ENCODE measurements at places on chromosomes 2 and 18.

GRCh38 chr18:4293337-4293736, 161.8 kb downstream of the DLGAP1 start:
- no peak for DNase-seq

- no peak for DNase-seq
Observed at GRCh38 chr18:38572554-38573111, 1007.0 kb upstream of the CELF4 start.

DNA sequence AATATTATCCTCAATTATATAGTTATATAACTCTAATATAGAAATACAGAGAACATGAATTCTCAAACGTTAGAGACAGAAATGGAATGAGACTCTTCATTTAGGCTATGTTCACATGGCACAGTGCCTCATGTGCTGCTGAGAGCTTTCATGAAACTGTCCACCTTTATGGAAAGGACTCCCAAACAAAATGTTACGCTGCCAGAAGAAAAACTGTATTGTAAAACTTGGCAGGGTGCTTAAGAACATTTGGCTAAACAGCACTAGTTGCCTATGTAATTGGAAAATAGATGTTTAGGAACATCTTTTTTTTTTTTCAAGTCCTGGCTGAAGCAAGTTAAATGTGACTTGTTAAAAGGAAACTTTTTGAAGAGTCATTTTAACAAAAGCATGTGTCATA, 396.0 kb downstream of the ERBB4 start:
- DNase-seq, result no peak

- DNase-seq, result no peak
Observed at GRCh38 chr18:46160050-46160798, 56.0 kb downstream of the HAUS1 start.

- DNase-seq, result no peak
Observed at GRCh38 chr2:154692927-154693326, 5.6 kb upstream of the KCNJ3 start.

GRCh38 chr2:7191932-7192331, 274.7 kb downstream of the RNF144A start:
- peak; percentile 5 for DNase-seq

DNA sequence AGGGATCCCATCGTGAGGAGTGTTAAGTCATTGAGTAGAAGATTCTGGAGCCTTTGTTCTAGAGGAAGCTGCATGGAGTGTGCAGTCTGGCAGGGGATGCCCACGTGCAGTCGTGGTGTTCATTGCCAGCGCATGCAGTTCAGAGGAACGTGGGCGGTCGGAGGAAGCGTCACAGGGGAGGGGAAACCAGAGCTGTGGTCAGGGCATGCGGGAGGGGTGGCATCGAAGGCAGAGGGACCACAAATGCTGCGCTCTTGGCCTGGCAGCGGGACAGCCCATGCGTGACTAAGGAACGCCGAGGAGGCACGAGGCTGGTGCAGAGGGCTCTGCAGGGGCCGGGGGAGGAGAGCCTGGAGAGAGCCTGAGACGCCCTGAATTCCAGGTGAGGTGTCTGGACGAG, 141.1 kb downstream of the KLHL29 start:
- no peak for DNase-seq

DNA sequence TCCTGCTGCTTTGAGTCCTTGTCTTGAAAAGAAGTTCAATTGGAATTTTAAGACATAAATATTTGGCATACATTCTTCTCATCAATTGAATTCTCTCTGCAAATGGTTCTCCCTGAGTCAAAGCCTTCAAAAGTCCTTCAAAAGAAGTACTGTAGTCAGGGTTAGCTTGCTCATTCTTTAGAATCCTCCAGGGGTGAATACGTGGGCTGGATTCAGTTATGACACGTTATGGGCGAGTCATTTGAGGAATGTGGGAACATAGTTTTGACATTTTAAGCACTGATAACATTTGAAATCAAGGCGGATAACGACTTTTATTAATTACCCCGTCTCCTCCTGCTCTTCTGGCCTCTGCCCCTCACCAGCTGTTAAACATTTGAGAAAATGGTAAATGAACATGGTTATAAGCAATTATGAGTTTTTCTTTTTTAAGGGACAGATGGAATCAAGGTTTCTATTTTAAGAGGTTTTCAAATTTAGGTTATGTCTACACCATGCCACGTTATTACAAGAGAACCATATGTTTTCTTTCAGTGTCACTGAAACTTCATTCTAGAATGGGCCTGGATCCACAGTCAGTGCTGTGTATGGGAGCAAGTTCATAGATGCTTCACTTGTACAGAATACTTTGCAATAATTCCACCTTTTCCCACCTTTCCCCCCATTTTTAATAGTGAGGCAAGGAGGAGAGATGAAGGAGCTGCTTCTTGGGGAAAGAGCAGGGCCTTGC, 273.1 kb downstream of the TSN start:
- DNase-seq, result no peak

DNA sequence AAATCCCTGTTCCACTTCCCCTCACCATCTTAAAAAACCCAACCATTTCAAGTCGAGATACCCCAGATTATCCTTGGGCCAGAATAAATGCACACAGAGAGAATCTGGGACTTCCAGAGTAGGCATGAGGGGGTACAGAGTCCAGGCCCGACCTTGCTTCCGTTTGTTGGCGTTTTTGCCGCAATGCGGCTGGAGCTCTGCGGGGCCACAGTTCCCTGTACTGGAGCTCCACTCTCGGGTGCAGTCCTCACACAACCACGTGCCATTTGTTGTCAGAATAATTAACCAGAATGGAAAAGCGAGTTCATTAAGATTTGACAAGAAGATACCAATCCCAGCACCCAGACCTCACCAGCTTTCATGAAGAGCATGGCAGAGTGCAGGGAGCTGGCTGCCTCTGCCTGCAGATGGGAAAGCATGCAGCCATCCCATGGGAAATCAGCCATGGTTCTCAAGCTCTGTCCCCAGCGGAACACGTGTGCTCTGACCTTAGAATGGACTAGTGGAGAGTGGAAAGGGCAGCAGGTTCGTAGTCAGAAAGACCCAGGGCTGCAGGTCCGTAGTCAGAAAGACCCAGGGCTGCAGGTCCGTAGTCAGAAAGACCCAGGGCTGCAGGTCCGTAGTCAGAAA, 472.8 kb downstream of the EIPR1 start:
- no peak for DNase-seq

- DNase-seq, result no peak
Observed at GRCh38 chr2:231244382-231245248, 46.2 kb downstream of the ARMC9 start.

GRCh38 chr2:12008425-12009061, 262.1 kb downstream of the LPIN1 start:
- no peak for DNase-seq

GRCh38 chr2:121254748-121255147, 30.3 kb downstream of the TFCP2L1 start:
- DNase-seq, result no peak

DNA sequence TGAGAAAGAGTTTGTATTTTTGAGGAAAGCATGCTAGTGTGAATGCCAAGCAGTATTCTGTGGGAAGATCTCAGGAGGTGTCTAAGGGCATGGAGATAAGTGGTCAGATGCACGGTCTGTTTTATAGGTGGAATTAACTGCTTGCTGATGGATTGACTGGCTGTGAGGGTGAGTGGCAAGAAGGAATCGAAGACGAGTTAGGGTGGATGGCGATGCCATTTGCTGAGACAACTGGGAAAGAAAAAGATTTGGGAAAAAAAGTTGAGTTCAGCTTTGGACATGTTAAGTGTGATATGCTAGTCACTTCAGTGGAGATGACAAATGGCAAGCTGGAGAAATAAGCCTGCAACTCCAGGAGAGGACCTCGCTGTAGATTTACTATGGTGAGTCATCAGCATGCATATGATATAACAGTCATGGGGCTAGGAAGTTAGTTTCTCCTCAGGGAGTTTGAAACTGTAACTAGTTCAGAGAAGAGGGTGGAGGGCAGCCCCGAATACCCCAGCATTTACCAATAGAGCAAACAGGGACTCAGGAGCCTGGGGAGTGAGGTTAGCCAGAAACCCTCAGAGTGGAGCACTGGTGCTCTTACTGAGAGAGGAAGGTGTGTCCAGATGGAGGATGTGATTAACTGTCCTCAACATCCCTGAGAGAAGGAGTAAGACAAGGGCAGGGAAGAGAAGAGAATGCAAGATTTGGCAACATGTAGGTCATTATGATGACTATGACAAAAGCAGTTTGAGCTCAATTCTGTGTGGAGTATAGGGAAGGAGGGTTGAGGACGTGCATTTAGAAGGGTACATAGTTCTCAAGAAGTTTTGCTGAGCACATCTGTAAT, 2.0 kb upstream of the HK2 start:
- peak; percentile 62 for DNase-seq

DNA sequence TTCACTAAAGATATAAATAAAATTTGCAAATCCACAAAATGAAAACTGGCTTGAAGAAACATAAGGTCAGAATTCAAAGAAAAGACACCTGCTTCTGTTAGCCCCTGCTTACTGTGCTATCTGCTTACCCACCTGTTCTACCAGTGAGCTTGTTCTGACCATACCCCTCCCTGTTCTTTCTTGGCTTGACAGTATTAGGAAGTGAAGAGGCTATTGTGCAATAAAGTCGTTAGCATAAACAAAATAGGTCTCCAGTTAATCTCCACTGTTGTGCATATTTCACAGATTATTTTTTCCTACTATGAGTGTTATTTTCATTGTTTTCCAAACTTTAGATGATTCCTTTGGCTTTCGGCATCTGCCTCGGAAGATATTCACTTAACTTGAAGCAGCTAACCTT, 322.1 kb downstream of the CCDC85A start:
- DNase-seq, result no peak

- peak; percentile 92 for DNase-seq
Observed at GRCh38 chr2:173048897-173049661, 26.6 kb upstream of the MAP3K20 start.

- DNase-seq, result no peak
Observed at GRCh38 chr2:82797469-82797868, 1661.6 kb downstream of the SUCLG1 start.

DNA sequence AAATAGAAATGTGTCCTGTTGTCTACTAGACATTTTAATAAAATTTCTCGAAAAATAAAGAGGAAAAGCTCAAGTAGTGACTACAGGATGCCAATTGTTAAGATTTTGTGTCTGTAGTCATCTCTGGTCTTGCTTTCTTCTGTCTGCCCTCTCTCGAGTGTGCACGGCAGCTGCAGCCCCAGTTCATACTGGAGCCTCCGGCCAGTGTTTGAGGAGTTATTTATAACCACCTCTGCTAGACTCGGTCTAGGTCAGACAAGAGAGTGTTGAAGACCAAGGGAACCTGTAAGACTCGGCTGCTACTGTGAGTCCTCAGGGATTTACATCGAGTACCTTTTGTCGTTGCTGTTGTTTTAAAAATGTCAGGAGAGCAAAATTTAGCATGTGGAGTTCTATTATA, 810.1 kb upstream of the POU3F3 start:
- DNase-seq, result no peak

DNA sequence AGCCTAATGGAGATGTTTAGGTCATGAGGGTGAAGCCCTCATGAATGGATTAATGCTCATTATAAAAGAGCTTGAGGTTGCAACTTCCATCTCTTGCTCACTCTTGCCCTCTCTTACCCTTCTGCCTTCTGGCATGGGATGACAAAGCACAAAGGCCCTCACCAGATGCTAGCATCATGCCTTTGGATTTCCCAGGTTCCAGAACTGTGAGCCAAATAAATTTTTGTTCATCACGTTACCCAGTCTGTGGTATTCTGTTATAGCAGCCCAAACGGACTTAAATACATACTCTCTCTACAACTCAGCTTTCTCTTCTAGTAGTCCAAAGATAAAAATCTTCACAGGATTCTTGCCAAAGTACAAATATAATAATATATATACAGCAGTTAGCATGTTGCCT, 75.8 kb downstream of the LNPK start:
- no peak for DNase-seq

DNA sequence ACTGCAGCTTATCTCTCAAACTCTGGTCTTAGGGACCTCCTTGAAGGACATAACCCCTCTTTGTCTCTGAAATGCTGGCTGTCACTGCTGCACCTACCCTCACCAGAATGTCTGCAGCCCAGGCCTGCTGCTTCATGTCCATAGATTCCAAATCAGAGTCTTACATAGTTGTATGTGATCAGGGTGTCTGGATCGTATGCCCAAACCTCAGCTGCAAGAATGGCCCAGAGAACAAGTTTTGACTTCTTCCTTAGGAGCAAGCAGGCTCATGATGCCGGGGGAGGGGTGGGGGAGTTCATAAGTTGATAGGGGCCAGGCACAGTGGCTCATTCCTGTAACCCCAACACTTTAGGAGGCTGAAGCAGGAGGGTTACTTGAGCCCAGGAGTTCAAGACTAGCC, 55.8 kb upstream of the RMDN2 start:
- DNase-seq, result no peak

- no peak for DNase-seq
Observed at GRCh38 chr18:74926051-74926450, 282.9 kb downstream of the PTGR3 start.

DNA sequence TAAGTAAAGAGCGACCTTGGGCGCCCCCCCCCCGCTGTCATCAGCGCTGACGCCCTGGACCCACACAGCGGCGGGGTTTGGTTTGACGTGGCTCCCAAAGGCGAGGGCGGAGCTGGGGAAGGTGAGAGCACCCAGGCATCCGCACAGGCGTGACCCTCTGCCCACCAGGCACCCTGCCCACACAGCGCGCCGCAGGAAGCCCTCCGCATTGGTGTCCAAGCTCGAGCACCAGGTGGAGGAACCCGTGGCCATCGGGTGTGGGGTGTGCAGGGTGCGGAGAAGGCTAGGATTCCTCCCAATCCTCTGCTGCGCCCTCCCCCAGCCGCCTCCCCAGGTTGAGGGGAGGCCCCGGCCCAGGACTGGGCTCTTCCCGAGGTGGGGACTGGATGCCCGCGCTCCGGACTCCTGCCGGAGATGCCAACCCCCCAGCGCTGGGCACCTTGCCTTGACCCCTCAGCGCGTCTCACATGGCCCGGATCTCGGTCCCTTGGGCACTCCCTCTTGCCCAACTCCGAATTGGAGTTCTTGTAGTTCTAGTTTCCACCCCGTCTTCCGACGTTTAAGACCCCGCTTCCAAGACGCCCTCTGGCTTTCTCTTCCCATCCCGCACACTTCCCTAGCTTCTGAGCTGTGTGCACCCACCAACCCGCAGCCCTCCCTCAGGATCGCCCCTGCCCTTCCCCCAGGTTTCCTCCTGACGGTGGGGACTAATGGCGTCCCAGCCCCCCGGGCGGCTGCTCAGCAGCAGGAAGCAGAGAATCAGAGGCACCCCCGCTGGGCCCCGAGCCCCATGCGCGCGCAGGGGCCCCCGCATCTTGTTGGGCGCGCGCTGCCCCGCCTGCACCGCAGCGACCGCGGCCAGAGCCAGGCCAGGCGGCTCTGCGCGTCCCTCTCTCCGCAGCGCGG, 25.9 kb upstream of the RESP18 start:
- DNase-seq, result no peak

DNA sequence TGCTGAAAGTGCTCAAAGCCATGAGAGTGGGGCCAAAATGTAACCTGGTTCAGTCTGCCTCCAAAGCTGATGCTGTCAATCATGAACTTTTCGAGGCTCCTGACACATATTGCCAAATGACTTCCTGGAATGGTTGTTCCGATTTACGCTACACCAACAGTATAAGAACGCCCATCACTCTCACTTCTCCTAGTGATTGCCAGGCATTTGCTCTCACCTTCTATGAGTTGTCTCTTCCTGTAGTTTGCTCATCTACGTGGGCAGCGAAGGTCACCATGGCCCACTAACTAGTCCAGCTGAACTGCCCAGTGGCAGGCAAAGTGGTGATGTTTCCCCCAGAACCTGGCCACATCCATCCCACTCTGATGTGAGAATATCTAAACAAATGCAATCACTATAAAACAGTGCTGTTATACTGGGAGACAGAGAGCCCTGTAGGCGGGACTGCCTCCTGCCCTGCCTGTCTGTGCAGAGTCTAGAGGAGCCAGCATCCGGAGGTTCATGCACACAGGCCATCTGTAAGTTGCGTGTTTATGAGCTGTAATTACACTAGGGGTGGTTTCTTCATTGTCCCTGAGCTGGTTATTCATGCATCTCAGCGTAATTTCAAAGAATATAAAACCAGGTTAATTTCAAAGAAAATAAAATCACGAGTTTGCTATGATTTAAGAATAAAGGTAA, 8.8 kb upstream of the CABLES1 start:
- no peak for DNase-seq

All from HepG2 (cell line).